ENCODE measurements at places on chromosomes 3 and 15.
A peak's percentile ranks its signal among the peaks of the same experiment; 100 is the strongest.

- no peak for DNase-seq
Measured at GRCh38 chr3:43994657-43995546, 246.8 kb upstream of the TOPAZ1 start.

DNA sequence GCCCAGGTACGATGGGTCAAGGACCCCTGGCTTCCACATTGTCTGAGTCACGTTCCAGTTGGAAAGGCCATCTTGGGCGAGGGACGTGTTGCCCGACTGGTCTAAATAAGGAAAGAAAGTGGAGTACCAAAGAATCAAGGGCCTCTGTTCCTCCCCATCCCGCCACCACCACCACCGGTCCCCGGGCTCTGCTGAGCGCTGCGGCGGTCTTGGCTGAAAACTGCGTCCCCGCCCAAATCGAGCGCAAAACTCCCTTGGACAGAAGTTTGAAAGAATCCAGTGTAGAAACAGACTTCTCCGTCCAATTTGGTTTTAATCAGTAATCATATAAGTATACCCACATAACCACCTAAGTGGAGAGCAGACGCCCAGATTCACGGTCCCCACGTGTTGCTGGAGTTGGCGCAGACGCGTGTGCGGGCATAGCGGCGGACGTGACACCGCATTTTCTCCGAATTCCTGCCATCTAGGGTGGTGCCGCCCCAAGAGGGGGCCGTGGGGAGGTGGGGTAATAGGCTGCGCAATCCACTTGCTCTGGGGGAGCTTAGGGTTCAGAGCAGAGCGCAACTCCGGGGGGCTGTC, 243.8 kb upstream of the TOPAZ1 start:
- DNase-seq = no peak

GRCh38 chr3:49869525-49870126, at the start of gene CAMKV:
TSS of gene CAMKV (minus strand) at chr3:49869906. CDS start at chr3:49862388, 7,518 bp downstream.
- DNase-seq = no peak

GRCh38 chr3:124082343-124082742, 90.4 kb upstream of the ROPN1 start:
- DNase-seq = no peak

- DNase-seq = no peak
Measured at GRCh38 chr3:71551311-71551919, 32.1 kb downstream of the FOXP1 start.

DNA sequence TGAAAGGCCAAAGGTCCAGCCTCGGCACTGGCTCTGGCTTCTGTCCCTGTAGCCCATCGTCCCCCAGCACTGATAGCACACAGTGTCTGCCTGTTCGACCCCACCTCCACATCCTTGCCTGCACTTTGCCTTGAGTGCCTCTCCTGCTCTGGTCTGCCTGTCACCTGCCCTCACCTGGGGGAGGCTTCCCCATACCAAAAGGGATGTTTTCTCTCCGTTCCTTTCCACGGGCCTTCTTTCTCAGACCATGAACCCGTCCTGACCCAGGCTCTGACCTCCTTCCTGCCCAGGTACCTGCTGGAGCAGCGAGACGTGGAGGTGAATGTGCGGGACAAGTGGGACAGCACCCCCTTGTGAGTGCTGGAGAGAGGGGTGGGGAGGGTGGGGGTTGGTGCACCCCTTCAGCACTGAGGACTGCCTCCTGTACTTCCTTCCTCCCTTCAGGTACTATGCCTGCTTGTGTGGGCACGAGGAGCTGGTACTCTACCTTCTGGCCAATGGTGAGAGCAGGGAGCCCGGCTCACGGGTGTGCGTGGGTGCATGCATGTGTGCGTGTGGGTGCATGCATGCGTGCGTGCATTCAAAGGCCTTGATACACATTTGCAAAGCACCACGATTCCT, 1.5 kb downstream of the ABTB1 start:
- DNase-seq = no peak

- DNase-seq = no peak
Measured at GRCh38 chr3:54085936-54086335, 36.4 kb upstream of the CACNA2D3 start.

GRCh38 chr3:182704926-182705325, 88.4 kb upstream of the ATP11B start:
- no peak for DNase-seq

DNA sequence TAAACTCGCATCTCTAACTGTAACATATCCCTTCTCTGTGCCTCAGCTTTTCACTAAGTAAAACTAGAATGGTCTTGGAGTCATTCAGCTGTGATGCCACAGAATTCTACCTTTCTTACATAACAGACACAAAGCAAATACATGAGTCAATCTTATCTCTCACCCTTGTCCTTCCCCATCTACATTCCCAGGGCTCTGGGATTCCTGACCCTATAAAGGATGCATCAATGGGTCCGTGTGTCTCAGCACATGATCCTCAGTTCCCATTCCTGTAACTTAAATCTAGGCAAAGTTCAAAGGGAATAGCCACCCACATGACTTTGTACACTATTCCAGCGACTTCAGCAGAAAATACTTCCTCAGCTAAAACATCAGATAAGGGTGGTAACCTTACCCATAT, 11.8 kb upstream of the ARL8B start:
- DNase-seq = no peak

DNA sequence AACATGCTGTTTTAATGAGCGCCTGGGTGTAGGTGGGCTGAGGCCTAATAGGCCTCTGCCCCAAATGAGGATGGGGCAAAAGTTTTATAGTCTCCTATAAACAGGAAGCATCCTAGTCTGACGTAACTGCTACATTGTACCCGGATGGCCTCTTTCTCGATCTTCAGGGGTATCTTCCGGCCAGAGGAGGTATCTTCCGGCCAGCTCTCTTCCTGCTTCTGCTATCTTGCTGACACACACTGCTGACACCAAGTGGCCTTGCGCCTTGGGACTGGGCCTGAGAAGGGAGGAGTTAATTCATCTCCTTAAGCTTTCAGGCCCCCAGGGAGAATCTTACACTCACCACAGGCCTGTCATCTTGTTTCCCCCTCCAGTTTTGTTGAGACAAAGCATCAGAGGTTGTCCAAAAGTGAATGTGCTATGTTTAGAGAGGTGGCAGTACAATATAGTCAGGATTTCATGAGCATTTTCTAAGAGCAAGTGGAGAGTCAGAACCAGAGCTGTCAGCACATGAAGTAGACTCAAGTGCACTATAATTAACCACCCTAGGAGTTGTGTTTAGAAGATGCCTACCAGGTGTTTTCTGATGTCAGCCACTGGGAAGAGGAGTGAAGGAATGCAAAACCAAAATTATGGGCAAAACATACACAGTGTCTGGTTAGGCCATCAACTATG, 15.6 kb upstream of the IGSF10 start:
- DNase-seq = no peak

- no peak for DNase-seq
Measured at GRCh38 chr15:62840526-62841268, 201.8 kb upstream of the TPM1 start.

GRCh38 chr15:63466378-63467192, 37.8 kb upstream of the USP3 start:
- DNase-seq = peak; percentile 42

GRCh38 chr3:103210583-103210982, 775.8 kb downstream of the ZPLD1 start:
- DNase-seq = no peak

- DNase-seq = no peak
Measured at GRCh38 chr3:7489417-7489816, 628.5 kb downstream of the GRM7 start.

GRCh38 chr15:43237842-43238470, 17.1 kb upstream of the EPB42 start:
- no peak for DNase-seq

GRCh38 chr3:30557746-30558303, 48.6 kb upstream of the TGFBR2 start:
- no peak for DNase-seq

- no peak for DNase-seq
Measured at GRCh38 chr3:71131375-71132314, 451.9 kb downstream of the FOXP1 start.

DNA sequence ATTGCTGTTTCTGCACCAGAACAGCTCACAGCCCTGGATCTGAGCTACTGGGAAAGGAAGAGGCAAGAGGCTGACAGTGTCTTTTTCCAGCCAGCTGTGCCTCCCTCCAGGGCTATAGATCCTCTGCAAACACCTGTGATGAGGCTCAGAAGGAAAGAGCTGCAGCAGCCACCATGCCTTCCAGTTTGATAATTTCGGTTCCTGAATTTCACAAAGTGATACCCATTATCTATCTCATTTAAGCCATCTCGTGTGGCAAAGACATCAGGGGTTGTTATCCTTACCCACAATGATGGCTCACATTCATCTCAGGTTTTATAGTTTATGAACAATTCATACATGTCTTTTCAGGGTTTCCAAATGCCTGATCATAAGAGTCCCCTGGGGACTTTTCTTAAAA, 1.8 kb upstream of the LARP6 start:
- DNase-seq = no peak

- no peak for DNase-seq
Measured at GRCh38 chr15:31471731-31472430, 145.2 kb downstream of the KLF13 start.

GRCh38 chr3:97691354-97691753, 73.2 kb upstream of the ARL6 start:
- DNase-seq = no peak

DNA sequence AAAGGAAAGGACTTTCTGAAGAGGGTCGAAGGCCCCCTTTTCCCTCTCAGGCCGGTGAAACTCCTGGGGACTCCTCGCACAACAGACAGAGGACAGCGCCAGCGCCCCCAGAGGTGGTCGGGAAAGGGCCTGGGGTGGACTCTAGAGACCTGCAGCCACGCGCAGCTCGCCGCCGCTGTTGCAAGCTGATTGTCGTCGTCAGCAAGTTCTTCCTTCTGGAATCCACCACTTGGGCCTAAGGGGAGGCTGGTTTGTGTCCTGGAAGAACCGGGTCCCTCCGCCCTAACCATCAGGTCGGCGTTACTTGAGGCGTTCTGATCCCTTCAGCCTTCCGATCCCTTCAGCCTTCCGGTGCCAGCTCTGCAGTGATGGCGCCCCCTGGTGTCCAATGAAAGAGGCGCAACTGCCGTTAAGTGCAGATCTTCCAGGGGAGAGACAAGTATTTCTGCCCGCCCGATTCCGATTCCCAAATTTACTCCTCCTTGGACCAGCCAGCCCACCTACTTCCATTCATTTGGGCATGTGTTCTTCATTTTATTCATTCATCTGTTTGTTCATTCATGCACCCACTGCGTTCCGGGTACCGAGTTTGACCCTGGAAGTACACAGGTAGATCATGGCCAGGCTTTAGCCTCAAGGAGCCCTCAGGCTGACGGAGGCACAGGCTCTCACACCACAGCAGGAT, 77.2 kb upstream of the SLC6A11 start:
- DNase-seq = peak; percentile 74

DNA sequence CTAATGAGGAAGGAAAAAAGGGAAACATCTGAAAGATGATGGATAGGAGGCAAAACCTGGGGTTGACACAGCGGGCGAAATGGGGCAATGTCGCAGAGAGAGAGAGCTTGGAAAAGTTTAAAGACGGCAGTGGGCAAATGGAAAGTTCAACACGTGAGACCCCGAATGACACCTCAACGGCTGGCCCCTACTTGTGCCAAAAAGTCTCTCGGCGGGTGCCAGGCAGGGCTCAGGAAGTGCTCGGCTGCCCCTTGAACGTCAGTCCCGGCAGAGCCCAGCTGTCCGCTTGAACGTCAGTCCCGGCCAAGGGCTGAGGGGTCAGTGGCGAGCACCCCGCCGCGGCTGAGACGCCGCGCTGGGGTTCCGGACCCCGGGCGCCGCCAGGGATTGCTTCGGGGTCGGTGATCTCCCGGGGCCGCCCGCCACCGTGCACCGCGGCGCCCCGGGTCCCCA, 658 bp downstream of the EOGT start:
- peak; percentile 15 for DNase-seq

GRCh38 chr3:195203606-195204005, 67.4 kb downstream of the XXYLT1 start:
- DNase-seq = peak; percentile 27

GRCh38 chr3:131050001-131050400, 23.3 kb downstream of the NEK11 start:
- DNase-seq = no peak

DNA sequence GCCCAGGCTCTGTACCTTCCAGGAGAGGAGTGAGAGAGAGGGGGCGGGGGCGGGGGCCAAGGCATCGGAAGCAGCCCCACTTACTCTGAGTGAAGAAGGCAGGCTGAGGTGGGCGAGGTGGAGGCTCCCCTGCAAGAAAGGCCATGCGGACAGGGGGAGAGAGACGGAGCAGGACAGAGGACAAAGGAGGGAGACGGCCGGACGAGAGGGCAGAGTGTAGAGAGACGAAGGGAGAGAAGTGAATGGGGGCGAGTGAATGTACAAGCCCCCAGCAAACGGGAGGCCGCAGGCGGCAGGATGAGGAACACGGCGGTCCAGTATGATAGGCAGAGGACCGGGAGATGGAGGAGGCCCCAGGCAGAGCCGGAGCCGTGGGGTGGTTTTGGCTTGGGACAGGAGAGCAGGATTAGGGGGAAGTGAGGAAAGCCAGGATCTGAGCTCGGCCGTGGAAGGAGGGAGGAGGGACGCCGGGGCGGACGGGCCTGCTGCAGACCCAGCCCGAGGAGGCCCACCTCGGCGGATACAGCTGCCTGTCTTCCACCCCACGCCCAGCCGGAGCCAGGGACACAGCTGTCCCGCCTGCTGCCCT, 38.8 kb downstream of the TNK2 start:
- no peak for DNase-seq

DNA sequence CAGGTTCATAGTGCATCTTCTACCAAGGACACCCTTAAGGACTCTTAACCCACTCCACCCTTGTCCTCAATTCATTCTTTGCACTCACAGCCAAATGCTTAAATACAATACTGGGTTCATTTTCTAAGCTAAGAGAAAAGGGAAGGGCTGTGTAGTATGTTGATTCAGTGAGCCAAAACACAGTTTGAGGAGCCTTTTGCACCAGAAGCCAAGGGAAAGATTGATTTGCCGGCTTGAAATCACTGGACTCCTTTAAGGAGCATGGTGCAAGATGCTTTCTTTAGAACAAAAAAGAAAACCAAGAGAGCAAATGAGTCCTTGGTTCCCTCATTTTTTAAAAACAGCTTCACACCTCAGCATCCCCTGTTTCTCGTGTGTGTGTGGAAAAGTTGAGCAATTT, 47.8 kb downstream of the BOC start:
- DNase-seq = no peak

- no peak for DNase-seq
Measured at GRCh38 chr3:141529256-141529655, 42.4 kb downstream of the RASA2 start.

DNA sequence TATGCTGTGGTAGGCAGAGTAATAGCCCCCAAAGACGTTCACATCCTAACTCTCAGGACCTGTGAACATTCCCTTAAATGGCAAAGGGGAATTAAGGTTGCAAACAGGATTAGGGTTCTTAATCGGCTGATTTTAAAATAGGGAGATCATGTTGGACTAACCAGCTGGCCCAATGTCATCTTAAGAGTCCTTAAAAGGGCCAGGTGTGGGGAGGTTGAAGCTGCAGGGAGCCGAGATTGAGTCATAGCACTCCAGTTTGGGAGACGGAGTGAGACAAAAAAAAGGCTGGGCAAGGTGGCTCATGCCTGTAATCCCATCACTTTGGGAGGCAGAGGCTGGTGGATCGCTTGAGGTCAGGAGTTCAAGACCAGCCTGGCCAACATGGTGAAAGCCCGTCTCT, 1.6 kb upstream of the FLNB start:
- no peak for DNase-seq
